ENCODE measurements at places on chromosomes 3 and 15.

- no peak for DNase-seq
These were observed 42.0 kb downstream of the PROS1 start for GRCh38 chr3:93931597-93932229.

DNA sequence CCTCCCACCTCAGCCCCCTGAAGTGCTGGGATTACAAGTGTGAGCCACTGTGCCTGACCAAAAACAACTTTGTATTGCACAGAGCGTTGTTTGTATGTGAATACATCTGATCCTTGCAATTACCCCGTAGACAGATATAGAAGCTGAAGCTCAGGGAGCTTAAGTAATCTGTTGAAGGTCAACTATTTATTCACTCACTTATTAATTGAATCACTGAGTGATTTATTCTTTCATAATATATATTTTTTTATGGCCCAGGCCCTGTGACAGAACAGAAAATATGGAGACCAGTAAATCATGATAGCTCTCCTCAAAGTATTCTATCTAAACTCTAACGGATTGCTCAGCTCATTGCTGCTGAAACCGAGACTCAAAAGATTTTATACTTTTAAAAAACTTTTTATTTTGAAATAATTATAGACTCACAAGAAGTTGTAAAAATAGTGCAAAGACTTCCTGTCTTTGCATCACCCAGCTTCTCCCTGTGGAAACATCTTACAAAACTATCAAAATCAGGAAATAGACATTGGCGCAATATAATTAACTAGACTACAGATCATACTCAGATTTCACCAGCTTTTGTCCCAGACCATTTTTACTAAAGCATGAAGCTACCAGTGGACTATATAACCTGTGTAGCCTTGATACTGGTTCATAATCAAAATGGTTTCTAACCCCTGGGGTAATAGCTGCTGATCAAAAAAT lies 466.1 kb downstream of the PDCD6IP start:
- no peak for DNase-seq

- DNase-seq, result no peak
These were observed 143.3 kb downstream of the CHDH start for GRCh38 chr3:53702776-53703530.

DNA sequence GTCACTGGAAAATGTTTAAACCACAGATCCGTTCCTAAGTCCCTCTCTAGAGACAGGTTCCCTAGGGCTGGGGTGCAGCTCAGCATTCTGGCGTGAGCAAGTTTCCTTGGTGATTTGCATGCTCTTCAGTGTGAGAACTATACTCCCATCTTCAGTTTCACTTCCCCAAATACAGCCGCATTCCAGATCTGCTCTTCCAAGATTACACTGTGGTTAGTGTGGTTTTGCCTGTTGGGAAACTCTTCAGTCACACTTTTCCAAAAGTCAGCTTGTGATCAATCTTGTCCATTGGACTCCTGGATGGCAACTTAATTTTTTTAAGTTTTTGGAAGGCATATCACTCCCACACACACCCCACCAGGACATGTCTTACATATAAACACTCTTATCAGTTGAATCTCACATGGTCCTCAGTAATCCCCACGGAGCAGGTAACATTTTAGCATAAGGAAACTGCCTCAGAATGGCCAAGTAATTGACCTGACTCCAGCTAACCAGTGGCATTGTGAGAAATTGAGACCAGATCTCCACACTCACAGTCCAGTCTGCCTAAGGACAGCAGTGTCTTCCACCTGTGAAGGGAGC lies 33.5 kb upstream of the PTPN23 start:
- no peak for DNase-seq

- DNase-seq, result no peak
These were observed 30.9 kb downstream of the LRRC49 start for GRCh38 chr15:70923311-70924080.

GRCh38 chr15:39031596-39031995 lies 467.0 kb upstream of the RASGRP1 start:
- DNase-seq, result no peak

- DNase-seq, result no peak
These were observed 13.2 kb upstream of the CLRN1 start for GRCh38 chr3:150985711-150986110.

DNA sequence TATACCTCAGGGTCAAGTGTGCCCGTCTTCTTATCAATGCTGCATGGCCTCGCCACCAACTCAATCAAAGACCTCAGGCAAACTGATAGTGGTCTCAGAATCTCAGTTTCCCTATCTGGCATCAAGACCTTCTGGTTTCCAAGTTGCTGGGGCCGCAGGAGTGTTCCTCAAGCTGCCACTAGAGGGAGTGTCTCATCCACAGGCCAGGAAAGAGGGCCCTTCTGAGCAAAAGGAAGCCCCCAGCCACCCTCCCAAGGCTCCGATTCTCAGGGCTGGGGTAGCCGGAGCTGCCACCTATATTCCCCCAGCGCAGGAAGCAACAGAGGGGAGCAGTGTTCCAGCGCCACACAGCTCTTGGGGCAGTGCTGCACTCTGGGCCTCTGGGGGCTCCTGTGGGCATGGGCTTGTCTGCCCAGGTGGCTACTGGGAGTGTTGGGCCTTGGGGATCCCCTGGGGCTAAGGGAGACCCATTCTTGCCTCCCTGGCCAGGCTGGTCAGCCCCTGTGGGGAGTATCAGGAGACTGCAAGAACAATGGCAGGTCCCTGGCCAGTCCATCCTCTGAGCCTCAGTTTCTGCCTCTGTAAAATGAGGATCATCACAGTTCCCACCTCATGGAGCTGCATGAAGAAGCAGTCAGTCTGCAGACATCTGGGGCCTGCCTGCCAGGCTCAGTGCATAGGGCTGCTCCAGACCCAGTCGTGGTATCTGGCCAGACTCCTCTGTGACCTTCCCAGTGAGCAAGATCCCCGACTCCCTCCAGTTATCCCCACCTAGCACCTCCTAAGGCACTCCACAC lies 23.4 kb upstream of the SEC13 start:
- peak; percentile 17 for DNase-seq

GRCh38 chr15:73231661-73232419 lies 136.9 kb downstream of the HCN4 start:
- no peak for DNase-seq

DNA sequence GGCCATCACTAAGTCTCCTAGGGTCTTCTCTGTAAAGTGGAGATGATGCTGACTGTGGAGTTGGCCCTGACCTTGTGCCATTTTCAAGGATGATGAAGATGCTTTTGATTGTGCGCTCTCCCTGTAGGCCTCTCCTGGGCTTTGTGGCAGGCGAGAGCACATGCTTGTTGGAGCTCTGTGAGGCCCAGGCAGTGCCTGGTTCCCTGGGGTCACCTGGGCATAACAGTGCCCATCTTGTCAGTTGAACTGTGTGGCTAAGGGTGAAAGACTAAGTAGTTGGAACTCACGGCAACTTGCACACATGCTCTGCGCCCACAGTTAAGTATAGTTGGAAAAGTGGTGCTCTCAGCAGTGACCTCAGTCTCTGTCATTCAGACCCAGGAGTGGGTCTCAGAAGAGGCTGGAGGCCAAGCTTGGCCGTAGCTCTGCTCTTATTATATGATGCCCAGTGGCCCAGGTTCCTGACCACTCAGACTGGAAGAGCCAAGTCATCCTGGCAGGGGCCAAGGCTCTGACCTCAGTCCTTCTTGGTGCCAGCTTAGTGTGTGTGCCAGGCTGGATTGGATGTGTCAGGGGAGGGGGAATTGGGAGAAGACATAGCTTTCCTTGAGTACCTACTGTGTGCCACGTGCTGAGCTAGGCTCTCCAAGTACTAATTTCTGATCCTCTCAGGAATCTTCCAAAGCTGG lies 154.6 kb downstream of the EEFSEC start:
- DNase-seq, result no peak

DNA sequence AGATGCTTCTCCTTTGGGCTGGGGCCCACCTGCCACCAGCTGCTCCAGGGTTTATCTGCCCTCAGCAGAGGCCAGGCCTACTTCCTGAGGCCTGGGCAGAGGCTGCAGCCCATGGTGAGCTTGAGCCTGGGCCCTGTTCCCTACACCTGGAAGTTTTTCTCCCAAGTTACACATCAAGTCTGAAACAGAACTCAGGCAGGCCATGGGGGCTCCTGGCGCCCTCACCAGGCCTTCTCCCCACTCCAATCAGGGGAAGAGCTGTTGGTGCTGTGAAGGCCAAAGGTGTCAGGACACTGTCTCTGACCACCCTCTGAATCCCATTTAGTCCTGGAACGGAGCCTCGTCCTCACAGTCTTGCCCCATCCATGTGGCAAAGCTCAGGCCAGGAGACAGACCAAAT lies 7.3 kb downstream of the VWA5B2 start:
- no peak for DNase-seq

GRCh38 chr15:63500265-63501250 lies 3.8 kb upstream of the USP3 start:
- no peak for DNase-seq

GRCh38 chr15:81809543-81809942 lies 236.3 kb downstream of the MEX3B start:
- DNase-seq, result no peak

GRCh38 chr3:88443066-88443465 lies 293.3 kb downstream of the C3orf38 start:
- DNase-seq, result no peak

DNA sequence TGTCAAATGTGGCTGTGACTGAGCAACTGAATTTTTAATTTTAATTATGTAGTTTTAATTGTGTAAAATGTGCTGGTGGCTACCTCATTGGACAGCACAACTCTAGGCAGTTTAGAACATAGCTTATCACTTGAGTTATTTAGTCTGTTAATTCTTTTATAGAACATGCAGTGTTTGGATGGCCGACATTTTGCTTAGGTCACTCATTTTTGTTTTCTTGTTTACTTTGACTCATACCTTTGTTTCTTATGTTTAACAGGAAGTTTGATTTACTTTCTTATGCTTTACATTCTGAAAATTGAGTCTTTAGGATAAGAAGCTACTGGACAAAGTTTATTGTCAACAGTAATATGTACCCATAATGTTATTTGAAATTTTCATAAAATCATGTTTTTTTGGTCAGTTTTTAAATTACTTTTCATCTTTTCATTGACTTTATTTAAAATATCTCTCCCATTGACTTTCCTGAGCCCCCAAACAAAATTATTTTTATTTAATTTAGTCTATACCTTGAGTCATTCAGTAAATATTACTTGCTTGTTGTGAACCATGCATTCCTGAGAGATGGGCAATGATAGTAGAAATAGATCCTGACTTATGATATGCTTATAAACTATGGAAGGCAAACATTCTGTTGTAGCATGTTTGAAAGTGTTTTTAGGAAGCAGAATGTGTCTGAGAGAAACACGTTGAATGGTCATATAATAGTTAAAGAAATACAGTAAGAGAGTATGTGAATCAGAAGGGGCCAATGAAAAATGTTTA lies 60.6 kb downstream of the TCF12 start:
- DNase-seq, result no peak

DNA sequence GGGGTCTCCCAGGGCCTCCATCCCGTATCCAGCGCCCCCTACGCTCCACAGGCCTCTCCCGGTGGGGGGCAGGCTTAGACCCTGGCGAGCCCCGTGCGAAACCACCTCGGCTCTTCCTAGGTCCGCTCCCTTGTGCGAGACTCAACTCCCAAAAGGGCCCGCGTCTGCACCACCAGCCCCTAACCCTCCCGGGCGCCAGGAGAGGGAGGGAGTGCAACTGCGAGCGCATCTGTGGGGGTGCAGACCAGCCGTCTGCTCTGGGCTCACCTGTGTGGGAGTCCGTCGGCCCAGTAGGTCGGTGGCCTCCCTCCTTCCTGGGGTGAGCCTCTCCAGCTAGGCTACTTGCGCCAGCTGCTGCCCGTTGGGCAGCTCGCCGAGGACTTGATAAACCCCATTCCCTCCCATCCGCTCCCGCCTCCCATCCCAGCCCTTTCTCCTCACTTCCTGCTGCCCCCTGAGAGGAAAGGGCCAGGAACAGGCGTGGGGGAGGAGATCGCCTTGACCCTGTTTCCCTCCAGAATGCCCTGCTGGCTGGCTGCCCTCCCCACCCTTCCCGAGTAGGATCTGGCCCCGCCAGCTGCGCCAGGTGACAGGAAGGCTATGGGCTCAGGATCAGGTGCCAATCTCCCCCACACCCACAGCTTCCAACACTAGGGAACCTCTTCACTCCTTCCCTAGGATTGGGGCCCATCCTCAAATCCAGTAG lies at the start of gene HYAL2:
TSS of gene HYAL2 (minus strand) at position 360 of the 706 bp plus-strand sequence. CDS start 2,256 bp downstream, outside the sequence.
- no peak for DNase-seq

DNA sequence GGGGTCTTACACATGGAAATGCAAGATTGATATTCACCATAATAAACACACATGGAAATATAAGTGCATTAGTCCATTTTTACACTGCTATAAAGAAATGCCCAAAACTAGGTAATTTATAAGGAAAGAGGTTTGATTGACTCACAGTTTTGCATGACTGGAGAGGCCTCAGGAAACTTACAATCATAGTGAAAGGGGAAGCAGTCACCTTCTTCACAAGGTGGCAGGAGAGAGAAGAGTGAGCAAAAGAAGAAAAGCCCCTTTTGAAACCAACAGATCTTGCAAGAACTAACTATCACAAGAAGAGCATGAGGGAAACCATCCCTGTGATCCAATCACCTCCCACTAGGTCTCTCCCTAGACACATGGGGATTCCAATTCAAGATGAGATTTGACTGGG lies 111.7 kb upstream of the TP63 start:
- DNase-seq, result no peak

- DNase-seq, result no peak
These were observed 83.0 kb downstream of the PDCD6IP start for GRCh38 chr3:33881156-33882064.

GRCh38 chr15:78752492-78753358 lies 58.5 kb downstream of the ADAMTS7 start:
- DNase-seq, result no peak

- no peak for DNase-seq
These were observed 100.6 kb downstream of the MEIS2 start for GRCh38 chr15:36999778-37000177.
